ENCODE measurements at places on chromosomes 7 and 10.

GRCh38 chr7:98687111-98687751 lies 70.1 kb downstream of the NPTX2 start:
- DNase-seq: no peak

- DNase-seq: peak; percentile 27
Measured at GRCh38 chr10:124650820-124651401, 93.3 kb downstream of the FAM53B start.

DNA sequence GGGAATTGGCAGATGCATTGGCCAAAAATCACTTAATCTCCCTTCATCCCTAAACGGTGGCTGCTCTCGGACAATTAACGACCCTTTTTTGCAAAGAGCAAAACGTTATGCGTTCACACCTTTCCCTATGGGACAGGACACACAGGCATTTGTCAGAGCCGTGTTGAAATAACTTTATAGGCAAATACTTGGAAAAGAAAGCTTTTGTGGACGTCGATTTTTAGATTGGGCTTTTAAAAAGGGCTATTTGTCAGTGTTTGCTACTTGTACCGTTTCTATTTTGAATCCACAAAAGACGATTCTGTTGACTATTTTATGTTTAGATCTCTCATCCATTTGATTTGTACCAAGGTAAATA lies 245.6 kb downstream of the SLC25A13 start:
- no peak for DNase-seq

GRCh38 chr7:1059200-1060091 lies 15.1 kb downstream of the GPR146 start:
- no peak for DNase-seq

DNA sequence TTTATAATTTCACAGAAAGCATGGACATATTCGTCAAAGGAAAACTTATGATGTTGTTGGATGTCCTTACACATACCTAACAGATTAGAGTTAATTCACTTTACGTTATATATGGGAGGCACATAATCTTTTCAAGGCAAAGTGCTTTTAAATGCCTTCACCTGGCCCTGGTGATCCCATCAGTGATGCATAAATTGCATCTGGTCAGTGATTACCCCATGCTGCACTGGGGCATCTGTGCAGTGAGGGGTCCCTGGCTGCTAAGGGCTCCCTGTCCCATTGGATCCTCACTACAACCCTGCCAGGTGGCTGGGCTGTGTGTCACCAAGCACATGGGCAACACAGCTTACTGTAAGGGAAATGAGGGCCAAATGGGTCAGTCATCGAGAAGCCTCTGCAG lies 441.1 kb downstream of the RPS24 start:
- no peak for DNase-seq

DNA sequence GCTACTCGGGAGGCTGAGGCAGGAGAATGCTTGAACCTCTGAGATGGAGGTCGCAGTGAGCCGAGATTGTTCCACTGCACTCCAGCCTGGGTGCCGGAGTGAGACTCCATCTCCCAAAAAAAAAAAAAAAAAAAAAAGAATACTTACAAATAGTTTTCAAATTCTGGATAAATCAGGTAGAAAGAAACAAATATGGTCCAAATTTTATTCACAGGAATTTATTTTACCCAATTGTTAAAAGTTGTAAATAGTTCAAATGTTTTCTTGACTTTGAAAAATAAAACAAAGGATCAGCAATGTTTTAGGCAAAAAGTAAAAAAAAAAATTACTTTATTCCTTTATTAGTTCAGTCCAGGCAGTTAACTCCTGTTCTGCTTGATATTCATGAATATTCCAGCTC lies 172.9 kb upstream of the NAMPT start:
- DNase-seq: no peak

- DNase-seq: no peak
Measured at GRCh38 chr10:69901628-69902505, 100.2 kb downstream of the COL13A1 start.

GRCh38 chr7:30162622-30163124 lies 27.9 kb downstream of the MTURN start:
- DNase-seq: no peak

GRCh38 chr7:103469095-103469948 lies 23.3 kb upstream of the SLC26A5 start:
- DNase-seq: no peak

- DNase-seq: peak; percentile 98
Measured at GRCh38 chr10:69123747-69124562, at the start of gene VPS26A. Gene VPS26A (plus strand): TSS chr10:69124178. CDS start chr10:69124278, 100 bp downstream.

DNA sequence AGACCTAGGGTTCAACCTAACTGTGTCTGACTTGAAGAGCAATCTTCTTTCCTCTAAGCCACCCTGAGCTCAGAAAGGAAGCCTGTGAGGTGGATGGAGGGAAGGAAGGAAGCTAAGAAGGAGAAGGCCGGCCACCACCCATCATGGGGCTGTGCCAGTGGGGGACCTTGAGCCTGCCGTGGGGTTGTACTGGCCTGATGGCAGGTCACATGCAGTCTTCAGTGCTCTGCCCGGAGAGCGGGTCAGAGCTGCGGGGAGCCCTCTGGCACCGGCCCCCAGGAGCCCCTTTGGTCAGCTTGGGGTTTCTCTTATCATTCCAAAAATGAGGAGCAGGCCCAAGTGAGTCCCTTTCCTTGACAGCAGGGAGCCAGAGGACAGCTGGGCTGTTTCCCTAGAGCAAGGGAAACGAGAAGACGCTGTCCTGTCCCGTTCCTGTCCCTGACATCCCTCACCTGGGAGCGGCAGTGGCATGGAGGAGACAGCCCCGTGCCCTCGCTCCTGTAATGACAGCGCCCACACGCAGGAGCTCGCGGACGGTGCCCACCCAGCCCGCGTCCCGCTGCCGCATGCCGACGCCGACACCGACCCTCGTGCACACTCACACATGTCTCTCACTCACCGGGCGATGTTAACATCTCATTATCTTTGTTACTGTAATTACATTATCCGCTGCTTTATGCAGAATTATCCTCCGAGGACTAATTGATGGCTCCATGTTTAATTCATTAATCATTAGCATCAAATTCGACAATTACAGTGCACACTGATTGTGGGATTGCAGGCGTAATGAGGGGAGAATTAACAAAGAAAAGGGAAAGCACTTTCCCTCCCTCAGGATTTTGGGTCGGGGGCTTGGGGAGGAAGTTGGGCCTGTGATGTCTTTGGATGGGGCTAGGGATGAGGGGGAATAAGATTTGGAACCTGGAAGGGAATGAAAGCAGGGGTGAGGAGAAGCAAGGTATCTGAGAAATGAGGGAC lies 31.3 kb downstream of the GBX1 start:
- DNase-seq: no peak

DNA sequence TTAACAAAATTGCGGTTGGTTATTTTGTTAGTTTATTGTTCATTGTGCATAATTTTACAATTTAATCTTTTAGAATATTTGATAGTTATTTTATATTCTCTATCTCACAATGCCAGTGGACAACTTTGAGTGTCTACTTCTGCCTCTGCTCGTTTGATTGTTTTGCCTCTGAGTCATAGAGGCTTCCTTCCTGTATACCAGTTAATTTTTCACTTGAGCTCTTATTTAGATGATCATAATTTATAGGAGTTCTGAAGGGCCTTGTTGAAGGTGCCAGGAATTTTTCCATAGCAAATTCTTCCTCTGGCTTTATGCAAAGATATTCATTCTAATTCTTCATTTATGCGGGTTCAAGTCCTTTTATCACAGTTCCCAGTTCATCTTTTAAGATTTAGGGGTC lies 5.2 kb upstream of the MALRD1 start:
- DNase-seq: no peak

DNA sequence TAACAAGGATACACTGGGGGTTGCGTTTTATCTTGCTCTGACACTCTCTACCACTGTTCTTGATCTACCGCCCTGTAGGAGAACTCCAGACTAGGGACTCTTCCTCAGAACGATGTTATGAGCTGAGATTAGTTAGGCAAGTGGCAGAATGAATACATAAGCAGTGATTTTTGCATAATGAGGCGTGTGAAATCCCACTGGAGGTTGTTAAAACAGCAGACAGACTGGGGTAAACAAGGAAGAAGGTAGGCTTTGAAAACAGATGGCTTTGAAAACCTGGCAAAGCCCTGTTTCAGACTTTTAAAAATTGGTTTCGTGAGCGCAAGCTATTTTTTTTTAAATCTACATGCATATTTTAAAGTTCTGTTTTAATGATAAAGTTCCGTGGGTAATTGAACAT lies 785.2 kb downstream of the TYW1 start:
- no peak for DNase-seq

- no peak for DNase-seq
Measured at GRCh38 chr7:157529768-157530560, 193.2 kb downstream of the DNAJB6 start.

GRCh38 chr10:129531195-129531968 lies 64.3 kb downstream of the MGMT start:
- no peak for DNase-seq

DNA sequence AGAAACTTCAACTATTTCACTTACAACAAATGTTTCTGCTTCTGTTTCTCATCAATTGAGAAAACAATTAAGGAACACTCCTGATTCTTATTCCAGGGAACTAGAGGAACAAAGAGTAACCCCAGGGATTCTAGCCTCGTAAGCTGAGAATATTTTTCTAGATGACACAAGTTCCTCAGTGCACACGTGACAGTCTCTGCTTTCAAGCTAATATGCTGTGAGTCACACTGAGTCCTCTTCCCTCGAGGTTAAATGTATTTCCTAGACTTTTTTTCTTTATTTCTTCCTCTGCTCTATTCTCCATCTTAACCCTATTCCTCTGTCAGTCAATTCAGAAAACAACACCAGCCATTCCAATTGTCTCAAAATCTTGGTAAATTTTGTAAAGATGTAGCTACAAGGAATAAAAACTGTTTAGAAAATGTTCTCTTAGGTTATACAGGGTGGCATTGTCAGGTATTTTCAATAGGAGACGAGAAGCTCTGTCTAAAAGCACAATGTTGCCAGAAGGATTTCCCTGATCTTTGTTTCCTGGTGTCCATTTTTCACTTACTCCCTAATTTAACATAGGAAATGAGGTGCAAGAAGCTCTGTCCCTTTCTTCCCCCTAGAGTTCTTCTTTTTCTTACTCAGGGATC lies 5.8 kb upstream of the C1GALT1 start:
- no peak for DNase-seq

GRCh38 chr7:35831208-35831607 lies 30.4 kb downstream of the SEPTIN7 start:
- no peak for DNase-seq

GRCh38 chr10:106635947-106636346 lies 528.6 kb downstream of the SORCS1 start:
- no peak for DNase-seq

GRCh38 chr10:24009115-24009514 lies 199.8 kb upstream of the KIAA1217 start:
- no peak for DNase-seq

DNA sequence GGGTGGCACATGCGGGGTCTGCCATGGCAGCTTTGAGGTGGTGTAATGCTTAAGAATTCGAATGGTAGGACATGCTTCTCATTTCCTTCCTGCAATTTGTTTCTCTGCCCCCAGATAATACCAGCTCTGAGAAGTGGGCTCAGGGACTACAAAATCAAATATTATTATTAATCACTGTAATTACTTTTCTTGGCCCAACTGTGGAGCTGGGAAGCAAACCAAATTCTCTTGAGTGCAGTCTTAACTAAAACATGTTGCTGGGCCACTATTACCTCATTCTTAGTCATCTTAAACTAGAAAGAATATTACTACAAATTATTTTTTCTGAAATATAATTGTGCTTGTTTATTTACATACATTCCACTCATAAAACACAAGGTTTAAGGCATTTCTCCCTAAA lies 566.7 kb upstream of the NRP1 start:
- no peak for DNase-seq

- no peak for DNase-seq
Measured at GRCh38 chr7:139079861-139080260, 29.7 kb downstream of the ZC3HAV1 start.

DNA sequence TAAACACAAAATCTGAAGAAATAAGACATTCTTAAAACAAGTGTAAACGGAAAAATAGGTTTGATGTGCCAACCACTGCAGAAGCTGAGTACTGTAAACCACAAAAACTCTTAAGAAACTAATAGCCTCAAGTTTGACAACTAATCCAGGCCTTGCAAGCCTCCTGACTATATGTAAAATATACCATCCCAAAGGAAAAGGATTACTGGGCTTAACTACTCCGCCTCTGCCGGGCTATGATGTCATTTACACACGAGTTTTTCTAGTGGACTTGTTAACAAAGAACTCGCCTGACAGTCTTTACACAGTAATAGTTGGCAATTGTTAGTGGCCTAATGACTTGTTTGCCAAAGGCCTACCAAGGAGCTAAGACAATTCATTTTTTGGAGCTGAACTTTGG lies 2.1 kb downstream of the KIF5B start:
- no peak for DNase-seq

DNA sequence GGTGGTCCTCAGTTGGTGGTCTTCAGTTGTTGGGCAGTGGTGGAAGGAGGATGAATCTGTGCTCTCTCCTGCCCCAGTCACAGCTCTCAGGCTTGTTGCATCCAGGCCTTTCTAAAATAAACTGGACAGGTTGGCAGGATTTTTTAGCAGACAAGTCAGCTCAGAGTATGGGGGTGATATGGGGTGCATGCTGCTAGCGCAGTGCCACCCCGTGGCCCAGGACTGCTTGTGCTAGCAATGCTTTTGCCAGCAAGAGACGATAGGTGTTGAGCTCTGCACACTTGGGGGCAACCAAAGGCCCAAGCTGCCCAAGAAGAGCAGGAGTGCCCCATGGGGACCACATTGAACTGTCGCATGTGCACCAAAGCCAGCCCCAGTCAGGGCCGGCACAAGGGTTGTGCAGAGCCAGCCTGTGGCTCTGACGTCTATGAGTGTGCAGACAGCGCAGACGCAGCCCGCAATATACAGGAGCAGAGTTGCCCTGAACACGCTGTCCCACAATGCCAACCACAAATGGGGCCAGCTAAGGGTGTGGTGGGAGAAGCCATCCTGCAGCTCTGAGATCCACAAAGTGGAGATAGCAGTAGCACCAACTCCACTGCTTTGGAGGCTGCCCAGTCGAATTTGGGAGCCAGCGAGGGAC lies 49.8 kb upstream of the PDSS1 start:
- DNase-seq: no peak

GRCh38 chr10:89183571-89183970 lies 23.5 kb downstream of the CH25H start:
- no peak for DNase-seq

DNA sequence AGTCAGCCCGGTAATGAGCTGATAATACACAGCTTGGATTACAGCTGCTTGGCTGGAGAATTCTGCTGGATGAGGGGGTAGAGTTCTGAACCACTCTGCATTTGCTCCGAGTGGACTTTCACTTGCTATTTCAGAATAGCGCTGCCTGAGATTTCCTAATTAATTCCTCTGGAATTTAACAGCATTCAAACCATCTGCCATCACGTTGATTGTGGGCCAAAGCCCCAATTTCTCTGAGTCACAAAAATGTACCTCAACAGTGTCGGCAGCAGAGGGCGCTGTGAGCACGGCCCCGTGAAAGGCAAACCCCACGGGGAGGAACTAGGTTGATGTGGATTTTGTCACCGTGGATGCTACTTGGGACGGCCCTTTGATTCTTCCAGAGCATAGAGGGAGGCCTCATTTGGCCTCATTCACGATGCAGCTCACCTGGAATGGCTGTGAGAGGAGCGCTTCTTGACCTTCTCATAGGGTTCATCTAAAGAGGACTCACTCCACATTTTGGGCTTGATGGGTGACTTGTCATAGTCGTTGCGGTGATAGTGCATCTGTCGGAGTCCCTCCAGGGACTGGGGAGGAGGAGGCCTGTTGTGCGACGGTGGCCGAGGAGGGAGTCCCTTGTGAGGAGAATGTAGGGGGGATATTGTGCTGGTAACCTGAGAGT lies 73.3 kb downstream of the PRPF18 start:
- DNase-seq: peak; percentile 49

GRCh38 chr7:116455499-116455898 lies 44.0 kb upstream of the CAV2 start:
- no peak for DNase-seq

GRCh38 chr7:88859288-88859687 lies 63.8 kb upstream of the TEX47 start:
- DNase-seq: no peak

Data from effector CD8-positive, alpha-beta T cell (primary cell).